ENCODE measurements at places on chromosomes 2 and 18.

GRCh38 chr2:4130651-4131050 lies 427.3 kb downstream of the DCDC2C start:
- DNase-seq, result no peak

DNA sequence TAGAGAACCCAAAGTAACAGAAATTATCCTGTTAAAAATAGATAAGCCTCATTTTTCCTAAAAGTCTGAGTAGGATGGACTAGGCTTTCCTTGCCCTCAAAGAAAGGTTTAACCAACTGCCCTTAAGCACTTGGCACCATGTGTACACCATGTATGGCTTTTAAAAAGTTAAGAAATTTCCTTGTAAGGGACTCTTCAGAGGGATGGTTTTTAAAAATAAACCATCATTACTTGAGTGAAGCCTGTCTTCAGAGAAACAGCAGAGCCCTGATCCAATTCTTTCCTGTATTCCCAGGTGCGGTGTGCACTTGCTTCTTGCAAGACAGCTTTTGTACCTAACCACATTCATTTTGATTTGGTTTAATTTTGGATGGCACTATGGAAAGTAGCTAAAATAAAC lies 1.1 kb upstream of the NEMP2 start:
- no peak for DNase-seq

DNA sequence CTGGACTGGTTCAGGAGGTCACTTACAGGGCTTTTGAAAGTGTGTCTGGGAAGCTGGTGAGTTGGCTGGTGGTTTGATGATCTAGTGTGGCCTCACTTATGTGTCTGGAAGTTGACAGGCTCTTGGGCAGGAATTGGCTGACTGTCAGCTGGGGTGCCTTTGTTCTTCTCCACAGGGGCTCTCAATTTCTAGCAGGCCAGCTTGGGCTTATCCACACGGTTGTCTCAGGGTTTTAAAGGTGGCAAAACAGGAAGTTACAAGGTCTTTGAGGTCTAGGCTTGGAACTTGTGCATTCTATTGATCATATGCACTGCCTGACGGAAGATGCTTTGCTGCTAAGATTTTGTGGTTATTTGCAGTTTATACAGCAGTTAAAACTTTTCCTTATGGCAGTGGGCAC lies 52.0 kb upstream of the CELF4 start:
- no peak for DNase-seq

GRCh38 chr18:21242141-21242779 lies at the start of gene GREB1L:
GREB1L (plus strand) TSS chr18:21242232; CDS start chr18:21383519, 141,287 bp downstream.
- no peak for DNase-seq

- no peak for DNase-seq
Observed at GRCh38 chr18:79935098-79935480, 16.4 kb downstream of the SLC66A2 start.

DNA sequence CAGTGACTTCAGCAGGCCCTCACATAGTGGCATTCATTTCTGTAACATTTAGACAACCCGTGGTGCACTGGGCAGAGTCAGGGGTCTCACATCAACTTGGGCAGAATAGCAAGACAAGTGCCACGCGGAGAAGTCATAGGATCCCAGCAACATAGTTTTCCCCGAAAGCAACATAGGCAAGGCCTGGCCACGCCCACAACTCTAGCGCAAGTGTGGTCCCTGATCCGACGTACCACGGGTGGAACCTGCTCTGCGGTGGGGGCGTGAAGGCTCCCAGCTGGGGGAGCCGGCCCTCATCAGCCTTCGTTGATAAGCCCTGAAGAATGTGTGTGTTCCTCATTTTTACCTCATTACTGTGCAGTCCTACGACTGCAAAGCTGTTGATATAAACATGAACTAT lies 261.2 kb downstream of the EIPR1 start:
- no peak for DNase-seq

- DNase-seq, result no peak
Observed at GRCh38 chr2:38095996-38096861, 20.3 kb upstream of the CYP1B1 start.

Measured in activated CD4-positive, alpha-beta T cell treated with anti-CD3 and anti-CD28 coated beads, Interleukin-2, amount 50 U/mL, for 4 hours (primary cell).